ENCODE measurements at places on chromosomes 5 and 9.
A peak's percentile ranks its signal among the peaks of the same experiment; 100 is the strongest.

DNA sequence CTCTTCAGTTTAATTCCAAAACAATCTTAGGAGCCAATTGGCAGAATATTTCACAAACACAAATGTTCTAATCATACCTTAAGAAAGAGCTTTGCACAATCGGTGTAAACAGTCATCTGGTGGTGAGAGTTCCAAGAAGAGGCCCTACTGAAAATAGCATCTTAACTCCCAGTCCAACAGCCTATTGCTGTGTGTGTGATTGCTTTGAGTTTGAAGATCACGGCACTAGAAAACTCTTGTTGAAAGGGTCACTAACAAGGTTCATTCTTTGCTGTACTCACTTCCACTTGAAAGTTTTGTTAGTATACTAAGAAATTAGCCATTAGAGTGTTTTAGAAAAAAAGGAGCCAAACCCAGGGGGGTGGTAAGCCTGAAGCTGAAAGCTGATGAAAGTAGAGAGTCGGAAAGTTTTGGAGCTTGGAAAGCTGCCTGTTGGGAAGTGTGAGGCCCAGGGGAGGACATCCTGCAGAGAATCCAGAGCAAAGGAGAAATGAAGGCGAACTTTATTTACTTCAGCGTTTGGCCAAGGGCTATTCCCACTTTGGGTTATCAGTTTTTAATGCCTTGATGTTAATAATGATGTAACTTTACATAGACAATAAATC is 180.3 kb upstream of the GHR start:
- DNase-seq = no peak

GRCh38 chr9:22739712-22740111 is 293.1 kb downstream of the DMRTA1 start:
- DNase-seq = no peak

DNA sequence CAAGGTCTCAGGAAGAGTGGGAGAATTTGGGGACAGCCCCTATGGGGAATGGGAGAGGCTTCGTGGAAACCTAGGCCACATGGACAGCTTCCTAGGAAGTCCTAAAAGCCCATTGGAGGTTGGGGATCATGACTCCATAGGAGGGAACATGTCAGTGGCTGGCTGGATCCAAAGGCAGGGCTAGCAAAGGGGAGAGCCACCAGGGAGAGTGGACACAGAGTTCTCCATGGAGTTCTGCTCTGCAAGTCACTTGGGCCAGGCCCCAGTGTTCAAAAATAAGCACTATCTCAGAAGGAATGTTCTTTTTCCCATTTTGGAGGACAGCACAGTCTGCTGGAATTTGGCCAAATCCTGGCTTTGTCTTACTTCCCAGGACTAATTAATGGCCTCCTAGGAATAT is 140.6 kb upstream of the RAD23B start:
- no peak for DNase-seq

- DNase-seq = no peak
These were observed 26.6 kb downstream of the SKP2 start for GRCh38 chr5:36178524-36178890.

DNA sequence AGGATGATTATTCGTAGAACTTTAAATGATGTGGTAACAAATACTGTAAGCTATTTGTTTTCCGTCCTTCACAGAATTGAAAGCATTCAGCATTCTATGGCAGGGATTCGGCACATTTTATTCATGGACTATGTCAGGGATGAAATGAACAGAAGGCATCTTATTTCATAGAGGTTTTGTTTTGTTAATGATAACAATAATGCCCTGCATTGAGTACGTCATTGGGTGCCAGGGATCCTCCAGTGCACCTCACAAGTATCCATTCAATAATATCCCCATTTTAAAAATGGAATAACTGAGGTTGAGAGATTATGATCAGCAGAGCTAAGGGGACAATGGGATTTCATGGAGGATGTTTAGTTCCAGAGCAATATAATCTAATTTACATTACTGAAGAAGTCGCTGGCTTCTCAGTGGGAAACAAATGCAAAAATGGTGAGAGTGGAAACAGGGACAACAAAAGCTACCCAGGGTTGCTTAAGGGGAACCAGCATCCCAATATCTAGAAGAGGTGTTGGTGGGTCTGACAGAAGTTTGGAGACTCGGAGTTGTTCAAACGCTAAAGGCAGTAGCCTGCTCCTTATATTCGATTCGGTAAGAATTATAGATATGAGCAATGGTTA is 985.7 kb upstream of the WWC1 start:
- no peak for DNase-seq

GRCh38 chr5:25419684-25420083 is 774.9 kb upstream of the CDH10 start:
- DNase-seq = no peak

DNA sequence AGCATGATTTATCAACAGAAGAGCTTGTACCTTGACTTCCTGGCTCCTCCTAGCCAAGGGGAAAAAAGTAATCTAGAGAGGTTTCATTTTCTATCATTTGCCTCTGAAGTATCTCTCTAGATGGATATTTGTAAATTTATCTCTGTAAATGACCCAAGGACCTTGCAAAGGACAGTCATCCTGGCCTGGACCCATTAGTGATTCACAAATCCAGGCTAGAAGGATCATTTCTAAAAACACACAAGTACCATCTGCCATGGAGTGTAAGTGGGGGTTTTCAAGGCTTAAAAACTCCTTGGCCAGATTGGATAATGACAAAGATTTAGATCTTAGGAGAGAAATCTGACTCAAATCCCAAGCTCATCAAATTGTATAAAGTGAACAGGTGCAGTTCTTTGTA is 8.1 kb downstream of the TTC23L start:
- DNase-seq = no peak

DNA sequence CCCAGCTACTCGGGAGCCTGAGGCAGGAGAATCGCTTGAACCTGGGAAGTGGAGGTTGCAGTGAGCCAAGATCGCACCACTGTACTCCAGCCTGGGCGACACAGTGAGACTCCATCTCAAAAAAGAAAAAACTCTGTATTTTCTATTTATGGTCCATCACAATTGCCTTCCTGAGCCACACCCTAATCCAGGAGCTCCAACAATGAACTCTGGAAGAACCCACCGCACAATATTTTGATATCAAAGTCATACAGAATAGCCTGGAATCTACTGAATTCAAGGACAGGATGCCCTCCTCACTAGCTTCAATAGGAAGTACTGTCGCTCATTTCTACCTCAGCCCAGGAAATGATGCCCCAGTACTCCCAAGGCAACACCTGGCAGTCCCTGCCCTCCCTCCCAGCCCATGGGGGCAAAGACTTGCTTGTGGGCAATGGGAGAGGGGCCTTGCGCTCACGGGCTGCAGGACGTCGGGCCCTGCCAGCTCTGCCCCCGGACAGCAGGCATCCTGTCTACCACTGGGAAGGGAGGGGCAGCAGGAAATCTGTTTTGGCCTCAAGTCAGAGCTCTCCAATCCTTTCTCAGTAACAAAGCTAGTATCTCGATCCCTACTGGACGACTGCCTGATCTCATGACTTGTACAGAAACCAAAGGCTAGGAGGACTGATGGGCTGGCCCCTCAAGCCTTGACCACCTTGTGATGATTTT is 19.7 kb downstream of the UBAC1 start:
- no peak for DNase-seq

GRCh38 chr5:169814045-169814444 is 166.2 kb downstream of the INSYN2B start:
- no peak for DNase-seq

GRCh38 chr9:115033800-115034199 is 84.2 kb downstream of the TNC start:
- DNase-seq = no peak

GRCh38 chr5:20601678-20602100 is 613.7 kb upstream of the CDH18 start:
- peak; percentile 54 for DNase-seq

- no peak for DNase-seq
These were observed 43.6 kb upstream of the CLK4 start for GRCh38 chr5:178670351-178670885.

- DNase-seq = no peak
These were observed 33.0 kb downstream of the SLC9A3 start for GRCh38 chr5:491119-491855.

DNA sequence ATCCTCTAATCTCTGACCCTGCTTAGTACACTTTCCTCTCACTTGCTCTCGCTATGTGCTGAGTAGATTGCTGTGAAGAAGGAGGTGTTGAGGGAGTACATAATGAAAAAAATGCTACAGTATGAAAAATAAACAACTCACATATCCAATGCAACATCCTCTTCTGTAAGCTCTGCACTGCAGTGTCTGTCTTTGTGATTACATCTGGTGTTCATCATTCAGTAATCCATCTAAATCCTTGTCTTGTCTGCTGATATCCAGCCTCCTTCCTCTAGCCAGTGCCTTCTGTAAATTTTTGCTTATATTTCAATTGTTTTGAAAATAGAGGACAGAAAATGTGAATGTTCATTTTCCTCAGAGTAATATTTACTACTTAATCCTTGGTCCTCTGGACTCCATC is 57.4 kb upstream of the CDH12 start:
- DNase-seq = no peak

DNA sequence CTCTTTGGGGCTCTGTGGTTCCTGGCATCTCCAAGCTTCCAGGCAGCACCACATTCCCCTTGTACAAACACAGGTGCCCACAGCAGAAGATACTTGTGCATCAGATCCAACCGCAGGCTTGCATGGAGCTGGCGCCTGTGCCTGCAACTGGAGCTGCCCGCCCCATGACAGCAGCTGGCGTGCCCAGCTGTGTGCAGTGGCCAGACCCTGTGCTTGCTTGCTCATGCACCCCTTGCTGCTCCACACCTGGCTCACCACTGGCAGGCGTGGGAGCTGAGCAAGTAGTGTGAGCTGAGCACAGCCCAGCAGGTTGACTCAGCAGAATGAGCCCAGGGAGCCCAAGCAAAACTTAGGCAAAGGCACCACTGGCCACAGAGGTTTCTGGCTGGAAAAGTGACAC is 84.4 kb upstream of the STARD4 start:
- no peak for DNase-seq

GRCh38 chr9:72586388-72587130 is 65.2 kb downstream of the TMC1 start:
- no peak for DNase-seq

DNA sequence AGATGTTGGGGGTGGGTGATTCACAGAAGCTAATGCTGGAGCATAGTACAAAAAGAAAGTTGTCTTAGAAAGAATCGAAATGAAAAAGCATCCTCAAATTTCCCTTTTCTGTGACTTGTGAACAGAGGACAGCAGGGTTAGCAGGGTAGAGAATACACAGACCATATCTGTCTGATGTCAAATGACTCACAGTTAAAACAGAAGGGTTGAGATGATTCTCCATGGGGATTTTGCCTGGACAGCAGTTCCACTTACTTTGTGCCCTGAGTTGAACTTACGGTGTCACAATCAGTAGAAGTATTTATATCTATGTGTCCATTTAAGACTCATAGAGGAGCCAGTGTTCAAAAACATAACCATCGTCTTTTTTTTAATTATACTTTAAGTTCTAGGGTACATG is 801.6 kb downstream of the KCTD16 start:
- DNase-seq = no peak

DNA sequence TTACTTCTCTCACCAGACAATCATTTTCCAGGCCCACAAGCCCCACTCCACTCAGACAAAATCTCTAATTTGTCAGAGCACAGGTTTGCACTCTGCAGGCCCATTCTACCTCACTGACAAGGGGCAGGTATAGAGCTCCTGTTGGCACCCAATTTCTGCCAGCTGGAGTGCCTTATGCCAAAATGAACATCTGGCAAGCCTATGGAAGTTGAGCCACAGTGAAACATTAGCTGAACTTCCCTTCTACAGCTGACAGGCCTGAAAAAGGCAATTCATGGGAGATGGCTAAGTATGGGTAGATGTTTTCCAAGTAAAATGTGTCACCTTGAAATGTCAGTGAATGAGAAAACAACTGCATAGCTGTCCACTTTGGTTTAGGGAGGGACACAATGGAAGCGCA is 87.0 kb downstream of the SPOCK1 start:
- DNase-seq = no peak

DNA sequence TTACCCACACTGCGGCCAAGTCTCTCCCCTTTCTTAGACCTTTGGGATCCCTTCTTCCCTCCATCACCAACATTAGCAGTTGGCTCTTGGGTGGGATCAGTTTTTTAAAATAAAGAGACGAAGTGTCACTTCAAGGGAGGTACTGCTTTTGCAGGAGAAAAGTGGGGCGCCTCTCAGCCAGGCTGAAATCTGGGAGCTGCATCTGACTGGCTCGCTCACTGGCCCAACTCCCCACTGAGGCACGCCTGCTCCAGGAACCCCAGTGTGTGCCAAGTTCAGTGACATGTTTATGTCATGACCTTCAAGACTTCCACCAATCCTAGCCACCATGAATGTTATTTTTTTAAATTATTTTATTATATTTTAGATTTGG is 130.5 kb downstream of the MVB12B start:
- no peak for DNase-seq

DNA sequence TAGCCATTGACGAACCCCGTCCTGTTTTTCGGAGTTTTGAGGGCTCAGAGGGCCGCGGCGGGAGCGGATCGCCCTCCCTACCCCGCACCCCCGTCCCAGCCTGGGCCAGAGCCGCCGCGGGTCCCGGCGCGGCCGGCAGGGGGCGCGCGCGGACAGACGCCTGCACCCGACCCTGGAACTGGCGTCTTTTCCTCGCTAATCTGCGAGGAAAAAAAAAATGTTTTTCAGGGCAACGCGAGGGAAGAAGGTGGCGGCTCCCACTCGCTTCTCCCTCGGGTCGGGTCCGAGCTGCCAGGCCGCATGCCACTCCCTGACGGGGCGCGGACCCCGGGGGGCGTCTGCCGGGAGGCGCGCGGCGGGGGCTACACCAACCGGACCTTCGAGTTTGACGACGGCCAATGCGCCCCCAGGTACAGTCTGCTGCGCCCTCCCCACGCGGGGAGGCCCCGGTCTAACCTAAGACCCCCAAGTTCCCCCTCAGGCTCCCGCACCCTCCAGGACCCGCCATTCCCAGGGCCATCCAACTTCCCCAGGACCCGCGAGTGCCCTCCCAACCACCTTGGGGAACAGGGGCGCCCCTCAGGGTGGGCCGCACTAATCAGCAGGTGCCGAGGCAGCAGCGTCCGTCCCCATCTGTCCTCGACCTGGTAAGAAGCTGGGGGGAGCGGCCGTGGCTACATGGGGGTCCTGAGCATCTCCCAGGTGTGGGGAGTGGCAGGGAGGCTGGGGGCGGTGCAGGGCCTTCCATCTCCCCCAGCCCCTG is at the start of gene KCNT1:
TSS of gene KCNT1 (plus strand) at position 227 of the 763 bp plus-strand sequence. CDS start at position 301, 74 bp downstream.
- peak; percentile 31 for DNase-seq

- DNase-seq = no peak
These were observed 45.4 kb downstream of the HACD4 start for GRCh38 chr9:20985851-20986600.

- DNase-seq = no peak
These were observed 19.5 kb upstream of the RANBP6 start for GRCh38 chr9:6034954-6035353.

DNA sequence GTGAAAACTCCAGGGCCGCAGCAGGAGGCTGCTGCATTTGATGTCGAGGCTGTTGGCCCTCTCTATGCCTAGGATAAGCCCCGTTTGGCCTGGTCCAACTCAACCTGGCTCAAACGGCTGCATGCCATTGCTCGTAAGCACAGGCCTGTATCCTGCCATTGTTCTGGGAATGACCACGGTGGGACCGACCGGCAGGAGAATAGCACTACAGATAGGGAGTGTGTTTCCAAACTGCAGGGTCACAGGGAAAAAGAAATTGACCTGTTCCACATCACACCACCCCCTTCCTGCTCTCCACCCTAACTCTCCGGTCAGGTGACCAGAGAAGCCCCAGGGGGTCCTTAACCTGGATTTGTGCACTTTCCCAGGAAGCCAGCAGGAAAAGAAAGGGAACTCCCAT is 278.7 kb upstream of the KLF4 start:
- DNase-seq = no peak
